ENCODE measurements at places on chromosomes 13 and 19.
A peak's percentile ranks its signal among the peaks of the same experiment; 100 is the strongest.

DNA sequence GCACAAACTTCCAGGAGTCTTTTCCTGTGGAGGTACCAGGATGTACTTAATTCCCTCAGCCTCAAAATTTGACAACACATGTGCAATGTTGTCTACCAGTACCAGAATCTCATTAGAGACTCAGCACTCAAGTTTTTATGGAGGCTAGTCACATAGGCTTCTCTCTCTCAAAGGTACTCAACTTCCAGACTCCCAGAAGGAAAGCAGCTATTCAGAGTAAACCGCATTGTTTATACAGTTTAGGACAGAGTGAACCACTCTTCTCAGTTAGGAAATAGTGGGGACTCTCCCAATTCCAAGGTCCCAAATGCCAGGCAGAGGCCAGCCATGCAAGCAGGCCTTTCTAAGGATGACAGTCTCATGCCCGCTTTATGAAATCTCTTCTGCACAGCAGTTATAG, 8.5 kb upstream of the C1QTNF9B start:
- no peak overlapping the region for H3K4me3 ChIP-seq
- no peaks in the 10 kb centered on the region for H3K4me1 ChIP-seq
- no peak for DNase-seq
- no peaks in the 10 kb centered on the region for H3K36me3 ChIP-seq
- no peak overlapping the region for H3K27ac ChIP-seq
- no peaks in the 10 kb centered on the region for H3K27me3 ChIP-seq

DNA sequence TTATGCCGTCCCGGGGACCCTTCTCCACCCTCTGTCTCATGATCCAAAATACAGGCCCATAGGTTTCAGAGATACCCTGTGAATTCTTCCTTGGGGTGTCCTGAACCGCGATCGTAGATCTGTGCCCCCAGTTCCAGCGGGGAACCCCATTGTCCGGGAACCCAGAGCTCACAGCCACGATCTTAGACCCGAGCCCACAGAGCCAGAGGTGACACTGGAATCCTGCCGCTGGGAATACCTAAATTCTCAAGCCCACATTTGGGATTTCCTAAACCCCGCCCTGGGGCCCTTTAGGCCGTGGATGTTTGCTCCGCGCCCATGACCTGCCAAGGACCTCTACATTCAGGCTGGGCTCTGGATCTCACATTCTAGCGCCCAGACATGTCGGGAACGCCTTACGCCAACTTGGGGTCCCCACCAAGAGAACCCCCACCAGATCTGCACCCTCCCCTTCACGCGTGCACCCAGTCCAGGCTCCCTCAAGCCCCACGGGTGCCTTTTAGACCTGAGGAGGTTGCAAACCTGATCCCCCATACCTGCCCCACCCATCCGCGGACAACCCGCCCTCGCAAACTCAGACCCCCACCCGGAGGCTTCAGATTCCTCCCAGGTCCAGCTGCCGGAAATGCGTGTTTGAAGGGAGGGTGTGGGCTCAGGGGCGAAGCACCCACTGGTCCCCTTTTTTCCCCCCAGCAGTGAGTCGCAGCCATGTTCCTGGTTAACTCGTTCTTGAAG, 605 bp downstream of the CAPNS1 start:
- H3K4me1 ChIP-seq: peaks cover 19% of the 10 kb centered on the region
- no peaks in the 10 kb centered on the region for H3K27me3 ChIP-seq
- peaks cover 34% of the 10 kb centered on the region for H3K36me3 ChIP-seq
- DNase-seq: no peak
- H3K27ac ChIP-seq: peak overlapping the region; percentile 96

- no peak within 1 kb of the TSS for H3K27ac ChIP-seq
- no peak for DNase-seq
- H3K27me3 ChIP-seq: no peaks in the 10 kb centered on the region
- H3K4me1 ChIP-seq: no peaks in the 10 kb centered on the region
These were observed at the start of gene B3GNT3 for GRCh38 chr19:17794731-17795494. Gene B3GNT3, plus strand, starts transcription at chr19:17795138. Its CDS starts 12,670 bp downstream, at chr19:17807808.

DNA sequence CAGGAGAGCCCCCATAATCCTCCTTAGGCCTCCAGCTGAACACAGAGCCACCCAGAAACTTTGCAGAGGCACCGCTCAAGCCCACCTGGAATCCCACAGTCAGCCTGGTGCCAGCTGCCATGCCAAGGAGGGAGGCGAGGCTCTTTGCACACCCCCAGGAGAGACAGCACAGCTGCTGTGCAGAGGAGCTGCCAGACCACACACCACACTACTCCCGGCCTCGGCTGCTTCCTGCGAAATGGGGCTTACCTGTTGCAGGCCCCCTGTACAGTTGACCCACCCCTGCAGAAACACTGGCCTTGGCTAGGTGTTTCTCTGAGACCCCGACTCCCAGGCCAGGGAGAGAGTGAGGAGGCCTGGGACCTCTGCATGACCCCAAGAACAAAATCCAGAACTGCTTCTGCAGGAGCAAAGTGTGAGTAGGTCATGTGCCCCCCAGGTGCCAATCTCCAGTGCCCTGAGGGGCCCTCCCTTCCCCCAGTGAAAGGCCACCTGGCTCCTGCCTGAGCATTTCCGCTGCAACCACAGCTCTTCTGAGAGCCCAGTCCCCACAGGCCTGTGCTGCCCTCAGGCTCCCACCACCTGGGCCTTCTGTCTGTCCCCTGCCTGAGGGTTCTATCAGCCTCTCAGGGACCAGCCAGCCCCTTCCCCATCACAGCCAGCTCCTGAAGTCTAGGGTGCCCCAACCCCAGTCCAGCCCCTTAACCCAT, 580.4 kb downstream of the UQCRFS1 start:
- H3K4me3 ChIP-seq: no peak overlapping the region
- H3K36me3 ChIP-seq: no peaks in the 10 kb centered on the region
- no peak overlapping the region for H3K27ac ChIP-seq
- H3K4me1 ChIP-seq: no peaks in the 10 kb centered on the region
- no peak for DNase-seq

GRCh38 chr13:42049454-42049813, 986 bp downstream of the DGKH start:
- H3K27me3 ChIP-seq: no peaks in the 10 kb centered on the region
- H3K4me1 ChIP-seq: peaks cover 2% of the 10 kb centered on the region
- peak overlapping the region; percentile 82 for H3K27ac ChIP-seq
- no peaks in the 10 kb centered on the region for H3K36me3 ChIP-seq
- no peak for DNase-seq

DNA sequence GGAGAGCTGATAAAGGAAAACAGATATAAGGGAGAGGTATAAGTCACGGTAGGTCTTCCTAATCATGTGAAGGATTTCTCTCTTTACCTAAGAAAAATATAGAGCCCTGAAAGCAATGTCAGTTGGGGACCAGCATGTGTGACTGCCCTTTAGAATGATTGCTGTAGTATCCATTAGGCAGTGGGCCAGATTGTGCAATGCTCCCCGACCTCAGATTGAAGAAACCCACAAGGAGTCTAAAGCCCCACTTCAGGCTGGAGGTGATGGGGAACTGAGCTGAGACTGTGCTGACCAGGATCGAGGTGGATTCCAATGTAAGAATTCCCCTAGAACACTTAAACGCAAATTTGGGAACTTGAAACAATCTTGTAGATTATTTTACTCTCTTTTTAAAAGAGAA, 614.4 kb downstream of the LIG4 start:
- no peak overlapping the region for H3K4me3 ChIP-seq
- H3K36me3 ChIP-seq: no peaks in the 10 kb centered on the region
- DNase-seq: no peak
- H3K27me3 ChIP-seq: no peaks in the 10 kb centered on the region

- no peaks in the 10 kb centered on the region for H3K27me3 ChIP-seq
- H3K4me3 ChIP-seq: no peak overlapping the region
- H3K36me3 ChIP-seq: peaks cover 11% of the 10 kb centered on the region
These were observed 24.1 kb downstream of the NKPD1 start for GRCh38 chr19:45136507-45137178.

GRCh38 chr13:27504128-27504867, 53.9 kb upstream of the MTIF3 start:
- H3K27ac ChIP-seq: no peak overlapping the region
- no peaks in the 10 kb centered on the region for H3K4me1 ChIP-seq
- no peak for DNase-seq
- no peaks in the 10 kb centered on the region for H3K36me3 ChIP-seq
- no peak overlapping the region for H3K4me3 ChIP-seq
- no peaks in the 10 kb centered on the region for H3K27me3 ChIP-seq

DNA sequence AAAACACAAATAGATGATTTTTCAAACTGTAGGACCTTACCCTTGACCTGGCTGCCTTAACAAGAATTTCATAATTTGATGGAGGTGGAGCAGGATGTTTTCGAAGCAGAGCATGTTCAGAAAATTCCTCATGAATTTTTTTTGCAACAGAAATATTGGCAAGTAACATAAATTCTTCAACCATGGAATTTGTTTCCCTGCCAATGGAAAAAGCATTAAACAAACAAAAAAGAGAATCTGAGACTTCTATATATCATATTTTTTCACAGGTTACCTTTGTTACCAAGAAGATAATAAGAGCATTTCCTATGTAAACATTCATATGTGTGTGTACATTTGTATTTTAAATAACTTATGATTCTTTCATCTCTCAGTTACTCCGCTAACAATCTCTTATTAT, 18.3 kb downstream of the DIS3 start:
- peaks cover 98% of the 10 kb centered on the region for H3K36me3 ChIP-seq
- H3K27me3 ChIP-seq: no peaks in the 10 kb centered on the region
- DNase-seq: no peak
- no peaks in the 10 kb centered on the region for H3K4me1 ChIP-seq

DNA sequence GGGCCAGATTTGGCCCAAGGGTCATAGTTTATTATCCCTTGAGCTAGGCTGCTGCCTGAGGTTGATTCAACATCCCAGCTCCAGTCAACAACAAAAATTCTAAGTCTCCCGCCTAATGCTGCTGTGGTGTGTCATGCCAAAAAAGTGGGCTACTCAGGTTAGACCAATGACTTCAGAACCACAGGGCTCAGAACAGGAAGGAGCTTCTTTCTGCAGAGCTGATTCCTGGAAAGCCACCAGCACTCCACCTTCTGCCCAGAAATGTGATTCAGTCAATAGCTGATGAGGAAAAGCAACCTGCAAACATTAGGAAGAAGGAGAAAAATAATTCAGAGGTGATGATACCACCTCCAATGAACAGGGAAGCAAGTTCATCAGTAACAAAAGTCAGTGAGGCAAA, 56.1 kb upstream of the SERPINE3 start:
- no peak for DNase-seq
- peaks cover 7% of the 10 kb centered on the region for H3K36me3 ChIP-seq
- H3K4me1 ChIP-seq: no peaks in the 10 kb centered on the region
- H3K27ac ChIP-seq: no peak overlapping the region
- no peaks in the 10 kb centered on the region for H3K27me3 ChIP-seq
- H3K4me3 ChIP-seq: no peak overlapping the region

DNA sequence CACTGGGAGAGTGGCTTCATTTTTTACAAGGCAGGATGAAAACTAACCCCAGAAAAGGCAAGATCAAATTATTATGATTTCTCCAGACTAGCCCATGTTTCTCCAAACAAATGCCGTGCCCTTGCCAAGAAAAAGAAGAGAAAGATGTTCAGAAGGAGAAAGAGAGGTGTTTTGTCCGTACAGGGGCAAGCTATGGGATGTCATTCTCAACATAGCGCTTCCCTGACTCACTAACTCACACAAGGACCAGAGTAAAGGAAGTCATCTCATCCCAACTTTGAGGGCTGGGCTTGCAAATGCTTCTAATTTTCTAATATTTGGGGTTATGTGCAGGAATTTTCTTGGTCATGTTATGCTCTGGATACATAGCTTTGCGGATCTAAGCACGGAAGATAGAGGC, 224.2 kb upstream of the MAB21L1 start:
- no peaks in the 10 kb centered on the region for H3K4me1 ChIP-seq
- no peaks in the 10 kb centered on the region for H3K36me3 ChIP-seq
- DNase-seq: no peak
- H3K27ac ChIP-seq: no peak overlapping the region
- H3K4me3 ChIP-seq: no peak overlapping the region

- H3K4me3 ChIP-seq: no peak overlapping the region
- DNase-seq: no peak
- no peaks in the 10 kb centered on the region for H3K4me1 ChIP-seq
- no peak overlapping the region for H3K27ac ChIP-seq
- H3K36me3 ChIP-seq: no peaks in the 10 kb centered on the region
- H3K27me3 ChIP-seq: no peaks in the 10 kb centered on the region
These were observed 10.8 kb downstream of the CLEC4M start for GRCh38 chr19:7773841-7774240.

DNA sequence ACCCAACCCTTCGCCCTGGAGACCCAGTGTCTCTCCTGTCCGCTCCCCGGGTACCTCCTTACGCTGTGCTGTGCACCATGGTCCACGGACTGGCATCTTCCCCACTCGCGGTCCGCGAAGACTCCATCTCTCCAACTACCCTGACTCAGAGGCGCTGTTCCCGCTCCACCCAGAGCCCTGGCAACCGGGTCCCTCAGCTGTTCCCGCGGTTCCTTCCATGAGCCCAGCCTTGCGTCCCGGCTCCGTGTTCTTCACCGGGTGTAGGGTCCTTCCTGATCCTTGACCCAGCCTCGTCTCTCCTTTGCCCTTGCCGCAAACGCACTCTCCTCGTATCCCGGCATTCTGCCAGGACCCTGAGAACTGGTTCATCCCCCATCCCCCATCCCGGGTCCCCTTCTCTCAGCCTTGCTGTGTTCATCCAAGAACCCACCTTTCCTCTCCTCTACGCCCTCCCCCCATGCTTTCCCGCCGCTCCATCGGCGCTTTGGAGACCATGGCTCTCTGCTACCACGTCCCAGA, 664 bp downstream of the ICAM5 start:
- peaks cover 17% of the 10 kb centered on the region for H3K27me3 ChIP-seq
- peak overlapping the region; percentile 43 for H3K4me3 ChIP-seq
- H3K27ac ChIP-seq: no peak overlapping the region
- no peak for DNase-seq

DNA sequence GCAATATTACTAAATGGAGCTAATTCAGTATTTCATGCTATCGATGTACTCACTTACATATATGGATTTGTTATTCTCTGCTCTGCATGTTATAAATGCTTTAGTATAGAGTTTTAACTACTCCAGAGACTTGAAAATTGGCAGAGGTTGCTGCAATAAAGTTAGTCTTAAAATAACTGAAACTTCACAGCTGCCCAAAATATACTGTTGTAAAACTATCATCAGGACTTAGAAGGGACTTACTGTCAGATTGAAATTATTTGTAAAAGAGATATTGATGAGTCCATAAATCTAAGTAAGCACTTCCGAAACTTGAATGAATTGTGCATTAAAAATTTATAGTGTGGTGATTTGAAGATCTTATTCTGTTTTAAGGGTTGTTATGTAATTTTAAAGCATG, 1178.2 kb upstream of the PCDH20 start:
- H3K27me3 ChIP-seq: no peaks in the 10 kb centered on the region
- H3K27ac ChIP-seq: no peak overlapping the region

- H3K36me3 ChIP-seq: peaks cover 28% of the 10 kb centered on the region
- peaks cover 11% of the 10 kb centered on the region for H3K4me1 ChIP-seq
- DNase-seq: peak; percentile 33
- peak within 1 kb of the TSS; percentile 72 for H3K4me3 ChIP-seq
These were observed at the start of gene CD320 for GRCh38 chr19:8307965-8308866. Gene CD320, minus strand, starts transcription at chr19:8308358. Its CDS starts 68 bp downstream, at chr19:8308290.

GRCh38 chr19:23698711-23699520, 11.9 kb upstream of the ZNF675 start:
- no peaks in the 10 kb centered on the region for H3K36me3 ChIP-seq
- no peaks in the 10 kb centered on the region for H3K4me1 ChIP-seq
- H3K27ac ChIP-seq: no peak overlapping the region
- no peak for DNase-seq
